ENCODE measurements at places on chromosomes 1 and 21.

- DNase-seq, result peak; percentile 3
These were observed 240.5 kb downstream of the RPS6KC1 start for GRCh38 chr1:213291526-213291925.

DNA sequence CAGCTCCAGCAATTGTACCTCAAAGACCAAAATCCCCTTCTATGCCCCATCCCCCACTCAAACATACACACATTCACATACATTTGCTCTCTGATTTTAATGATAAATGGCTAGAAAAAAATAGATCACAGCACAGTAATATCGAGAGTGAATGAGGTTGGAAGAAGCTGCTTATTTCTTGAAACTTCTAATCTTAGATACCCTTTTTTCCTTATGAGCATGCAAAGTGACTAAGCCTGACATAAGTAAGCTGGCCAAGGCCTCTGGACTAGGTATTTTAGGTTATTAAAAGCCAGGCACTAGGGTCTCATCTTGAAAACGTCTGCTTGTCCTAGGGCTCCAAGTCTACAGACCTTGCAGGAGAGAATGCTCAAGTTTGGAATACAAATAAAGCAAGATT lies 133.6 kb downstream of the TGFBR3 start:
- DNase-seq, result no peak

- no peak for DNase-seq
These were observed 1.2 kb upstream of the CHD5 start for GRCh38 chr1:6181347-6181770.

DNA sequence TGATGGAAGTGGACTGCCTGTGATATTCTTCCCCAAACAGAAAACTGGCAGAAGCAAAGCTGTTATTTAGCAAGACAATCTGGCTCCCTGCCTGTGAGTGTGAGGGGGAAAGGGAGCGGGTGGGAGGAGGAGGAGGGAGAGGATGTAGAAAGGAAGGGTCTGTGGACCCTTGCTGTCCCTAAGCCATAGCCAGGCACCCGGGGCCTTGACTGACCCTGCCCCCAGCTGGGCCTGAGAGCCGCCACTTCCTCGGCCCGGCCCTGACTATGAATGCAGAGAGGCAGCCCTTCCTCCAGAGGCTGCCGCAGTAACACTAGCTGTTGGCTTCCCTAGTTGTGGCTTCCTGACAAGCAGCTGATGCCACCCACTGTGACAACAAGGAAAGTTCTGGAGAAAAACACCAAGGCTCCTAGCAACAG lies 13.9 kb downstream of the PLA2G2F start:
- DNase-seq, result peak; percentile 25

GRCh38 chr1:51736702-51737101 lies 119.8 kb downstream of the OSBPL9 start:
- no peak for DNase-seq

GRCh38 chr1:157004806-157005205 lies 40.7 kb downstream of the ARHGEF11 start:
- DNase-seq, result no peak

GRCh38 chr1:19737104-19737825 lies 62.5 kb downstream of the TMCO4 start:
- DNase-seq, result no peak

- no peak for DNase-seq
These were observed 1.9 kb upstream of the MYBPH start for GRCh38 chr1:203177470-203178039.

- DNase-seq, result peak; percentile 27
These were observed 22.6 kb downstream of the GON4L start for GRCh38 chr1:155834296-155834926.

GRCh38 chr21:46424039-46424591 lies 34.6 kb upstream of the DIP2A start:
- DNase-seq, result no peak

- DNase-seq, result no peak
These were observed 49.5 kb downstream of the TRIM11 start for GRCh38 chr1:228356897-228357680.

DNA sequence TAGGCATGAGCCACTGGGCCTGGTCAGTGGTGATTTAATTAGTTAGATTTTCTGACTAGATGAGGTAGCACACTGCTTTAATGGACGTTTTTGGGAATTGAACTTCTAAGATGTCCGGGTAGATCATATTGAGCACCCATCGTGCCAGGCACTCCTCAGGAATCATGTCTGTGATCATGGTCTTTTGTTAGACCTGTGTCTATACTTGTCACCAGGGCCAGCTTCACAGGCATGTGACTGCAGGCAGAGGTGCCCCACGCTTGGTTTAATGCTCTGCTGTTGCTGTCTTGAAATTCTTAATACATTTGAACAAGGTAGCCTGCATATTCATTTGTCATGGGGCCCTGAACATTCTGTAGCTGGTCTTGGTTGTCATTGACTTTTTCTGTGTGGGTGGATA lies 19.6 kb downstream of the UBE4B start:
- no peak for DNase-seq

GRCh38 chr1:113040718-113041412 lies 32.1 kb upstream of the LRIG2 start:
- no peak for DNase-seq

- DNase-seq, result peak; percentile 86
These were observed 2.5 kb upstream of the MEF2D start for GRCh38 chr1:156502894-156503697.

- no peak for DNase-seq
These were observed 111.1 kb upstream of the ETV3 start for GRCh38 chr1:157249326-157249725.
